ENCODE measurements at places on chromosomes 3 and 15.

- no peak for DNase-seq
These were observed 55.2 kb upstream of the GCNT3 start for GRCh38 chr15:59556380-59556779.

GRCh38 chr3:127444761-127445160, 145.8 kb downstream of the TPRA1 start:
- no peak for DNase-seq

GRCh38 chr15:56783156-56783856, 50.0 kb upstream of the ZNF280D start:
- no peak for DNase-seq

DNA sequence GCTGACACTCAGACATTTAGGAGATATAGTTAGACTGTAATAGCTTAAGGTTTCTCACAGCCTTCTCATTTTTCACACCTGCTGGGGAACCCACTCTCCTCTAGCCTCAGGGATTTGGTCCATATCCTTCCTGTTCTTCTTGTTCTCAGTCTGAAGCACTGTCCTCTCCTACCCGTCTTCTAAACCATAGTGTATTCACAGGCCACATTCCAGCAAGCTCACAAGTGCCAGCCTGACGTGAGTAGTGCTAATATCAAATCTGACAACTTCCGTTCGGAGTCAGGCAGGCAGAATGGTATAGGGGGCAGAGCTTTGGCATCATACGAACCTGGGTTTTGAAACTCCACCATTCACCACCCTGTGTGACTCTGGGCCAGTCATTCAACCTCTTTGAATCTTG, 6.9 kb upstream of the CA12 start:
- no peak for DNase-seq

DNA sequence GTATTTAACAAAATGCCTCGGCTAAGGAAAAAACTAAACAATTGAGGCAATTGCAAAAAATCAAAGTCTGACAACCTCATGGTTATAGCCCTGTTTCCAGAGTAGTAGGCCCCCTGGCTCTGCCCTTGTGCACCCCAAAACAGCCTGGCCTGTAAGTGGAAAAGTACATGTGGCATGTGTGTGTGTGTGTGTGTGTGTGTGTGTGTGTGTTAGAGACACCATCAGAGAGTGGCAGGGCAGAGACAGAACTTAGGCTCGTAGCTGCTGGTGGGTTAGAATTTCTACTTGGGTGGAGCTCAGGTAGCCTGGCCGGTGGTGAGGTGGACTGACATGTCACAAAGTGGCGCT, 14.1 kb upstream of the AHSG start:
- DNase-seq, result no peak

DNA sequence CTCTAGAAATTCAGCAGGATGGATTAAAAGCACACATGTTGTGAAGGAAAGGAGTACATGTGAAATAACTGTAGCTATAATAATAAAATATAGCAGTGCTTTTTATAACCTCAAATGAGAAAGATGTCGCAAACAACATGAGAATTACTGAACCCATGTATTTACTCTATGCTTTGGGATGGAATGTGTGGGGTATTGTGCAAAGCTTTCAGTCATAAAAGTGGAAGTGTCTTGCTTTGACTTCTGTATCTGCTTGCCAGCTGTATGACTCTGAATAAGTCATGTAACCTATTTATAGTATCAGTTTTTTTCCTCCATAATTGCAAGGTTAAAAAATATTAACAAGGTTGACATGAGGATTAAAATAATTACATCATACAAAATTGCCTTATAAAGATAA, 519.3 kb upstream of the CADM2 start:
- no peak for DNase-seq

DNA sequence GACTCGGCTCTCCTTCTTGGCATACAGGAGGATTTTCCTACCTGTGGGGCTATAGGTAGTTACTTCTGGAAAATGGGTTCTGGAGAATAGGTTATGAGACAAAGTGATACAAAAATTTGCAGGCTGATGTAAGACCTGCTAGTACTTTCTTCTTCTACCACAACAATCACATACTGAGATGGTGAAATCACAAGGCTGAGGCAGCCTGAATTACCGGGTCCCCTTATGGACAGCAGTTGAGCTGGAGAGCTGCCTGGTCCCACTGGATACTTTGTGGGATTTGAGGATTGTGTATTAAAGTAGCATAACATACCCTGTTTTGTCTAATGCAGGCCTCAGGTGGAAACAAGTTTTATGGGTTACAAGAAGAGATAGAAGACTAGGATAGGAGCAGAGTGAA, 86.5 kb upstream of the FAM98B start:
- DNase-seq, result no peak

DNA sequence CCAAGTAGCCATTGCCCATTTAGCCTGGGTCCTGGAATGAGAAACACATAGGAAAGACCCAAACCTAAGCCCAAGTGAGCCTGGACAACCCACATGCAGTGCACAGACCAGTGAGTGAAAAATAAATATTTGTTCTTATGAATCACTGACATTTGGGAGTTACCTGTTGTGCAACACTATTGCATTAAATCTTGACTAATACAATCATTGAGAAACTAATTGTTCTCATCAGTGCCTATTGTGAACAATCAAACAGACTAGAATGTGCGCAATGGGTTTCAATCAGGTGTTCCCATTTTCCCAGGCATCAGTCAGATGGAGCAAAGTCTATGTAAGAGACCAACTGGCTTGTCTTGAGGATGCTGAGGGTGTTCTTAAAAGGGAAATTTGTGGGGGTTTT, 54.7 kb upstream of the CNOT10 start:
- no peak for DNase-seq

DNA sequence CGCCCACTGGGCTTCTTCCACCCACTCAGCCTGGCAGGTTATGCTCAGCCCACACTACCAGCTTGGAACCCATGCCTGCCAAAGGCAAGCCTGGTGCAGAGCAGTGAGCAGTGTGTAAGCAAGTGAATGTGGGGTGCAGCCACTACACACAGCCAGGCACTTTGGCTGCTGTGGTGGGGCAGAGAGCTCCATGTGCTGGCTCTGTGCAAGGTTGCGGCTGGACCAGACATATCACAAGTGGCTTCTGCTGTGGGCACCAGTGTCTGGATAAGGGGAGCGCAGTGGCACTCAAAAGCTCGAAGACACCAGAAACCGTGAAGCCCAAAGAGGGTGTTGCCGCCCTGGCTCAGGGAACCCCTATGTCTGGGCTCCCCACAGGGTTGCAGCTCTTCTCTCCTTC, 563.7 kb downstream of the SI start:
- DNase-seq, result no peak

DNA sequence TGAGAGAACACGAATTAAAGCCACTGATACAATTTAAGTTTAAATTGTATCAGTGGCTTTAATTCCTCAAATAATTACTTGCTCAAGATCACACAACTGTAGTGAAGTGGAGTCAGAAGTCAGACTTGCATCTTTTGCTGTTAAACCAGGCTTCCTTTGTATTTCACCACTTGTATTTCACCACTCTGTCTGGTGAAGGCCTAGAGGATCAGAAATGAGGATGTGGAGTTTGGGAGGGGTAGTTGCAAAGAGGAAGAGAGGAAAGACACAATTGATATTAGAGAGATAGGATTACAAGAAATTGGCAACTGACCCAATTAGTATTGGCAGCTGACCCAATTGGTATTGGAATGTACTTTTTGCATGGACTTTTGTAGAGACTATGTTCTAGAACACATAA, 288.1 kb upstream of the GPR149 start:
- DNase-seq, result no peak

GRCh38 chr3:62818347-62818746, 56.9 kb downstream of the CADPS start:
- no peak for DNase-seq

DNA sequence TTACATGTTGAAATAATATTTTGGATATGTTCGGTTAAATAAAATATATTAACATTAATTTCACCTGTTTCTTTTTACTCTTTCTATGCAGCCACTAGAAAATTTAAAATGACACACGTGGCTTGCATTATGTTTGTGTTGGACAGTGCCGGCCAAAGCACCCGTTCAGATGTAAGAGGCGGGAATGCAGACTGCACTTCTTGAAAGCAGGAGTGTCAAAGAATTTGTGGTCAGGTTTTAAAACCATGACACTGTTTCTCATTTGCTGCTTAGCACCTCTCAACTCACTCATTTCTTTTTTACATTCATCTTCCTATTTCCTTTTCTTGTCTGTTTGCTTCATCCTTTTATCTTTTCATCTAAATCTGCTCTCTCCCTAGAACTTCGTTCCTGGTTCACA, 35.3 kb upstream of the MINAR1 start:
- DNase-seq, result no peak
